ENCODE measurements at places on chromosomes 12 and 14. TPM values are rescaled to one million over a fixed set of nuclear protein-coding genes. Genes with fewer than 3 reads are reported as not detected.
A peak's percentile ranks its signal among the peaks of the same experiment; 100 is the strongest.

DNA sequence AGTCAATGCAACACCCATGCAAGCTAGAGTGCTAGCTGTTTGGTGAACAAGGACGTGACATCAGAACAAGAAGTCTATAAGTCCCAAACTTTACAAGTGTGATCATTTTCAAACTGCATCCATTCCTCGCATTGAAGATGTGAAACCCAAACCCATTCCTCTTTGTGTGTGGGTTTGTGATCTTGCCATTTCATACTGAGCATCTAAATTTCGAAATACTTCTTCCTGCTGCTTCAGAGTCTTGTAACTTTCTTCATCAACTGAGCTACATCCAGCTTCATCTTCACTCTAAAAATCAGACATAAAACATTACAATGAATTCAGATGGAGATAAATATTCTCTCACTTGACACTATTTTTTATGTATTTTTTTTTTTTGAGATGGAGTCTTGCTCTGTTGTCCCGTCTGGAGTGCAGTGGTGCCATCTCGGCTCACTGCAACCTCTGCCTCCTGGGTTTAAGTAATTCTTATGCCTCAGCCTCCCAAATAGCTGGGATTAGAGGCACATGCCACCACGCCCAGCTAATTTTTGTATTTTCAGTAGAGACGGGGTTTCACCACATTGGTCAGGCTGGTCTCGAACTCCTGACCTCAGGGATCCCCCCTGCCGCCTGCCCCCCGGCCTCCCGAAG lies 4.8 kb upstream of the ZCCHC8 start:
- DNase-seq = no peak

GRCh38 chr12:6821591-6822425 lies at the start of gene GPR162:
TSS of gene GPR162 (plus strand) at chr12:6821821. CDS start at chr12:6823899, 2,078 bp downstream.
- peak; percentile 84 for DNase-seq

GRCh38 chr12:14810167-14810952 lies 3.6 kb downstream of the SMCO3 start:
- no peak for DNase-seq

DNA sequence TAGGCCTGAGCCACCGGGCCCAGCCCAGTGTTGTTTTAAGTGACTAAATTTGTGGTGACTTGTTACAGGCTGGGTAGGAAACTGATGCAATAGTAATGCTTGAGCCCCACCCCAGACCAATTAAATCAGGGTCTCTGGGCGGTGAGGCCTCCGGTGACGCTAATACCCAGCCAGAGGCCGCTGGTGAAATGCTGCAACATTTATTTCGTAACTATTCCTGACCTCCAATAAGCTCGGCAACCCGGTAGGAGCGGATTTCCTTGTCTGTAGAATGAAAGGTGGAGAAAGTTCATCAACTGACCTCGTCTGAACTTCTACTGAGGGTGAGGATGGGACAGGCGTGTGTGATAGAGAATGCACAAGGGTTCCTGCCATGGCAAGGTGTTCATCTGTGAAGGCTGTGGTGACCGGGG lies 42.3 kb downstream of the FZD10 start:
- DNase-seq = no peak

DNA sequence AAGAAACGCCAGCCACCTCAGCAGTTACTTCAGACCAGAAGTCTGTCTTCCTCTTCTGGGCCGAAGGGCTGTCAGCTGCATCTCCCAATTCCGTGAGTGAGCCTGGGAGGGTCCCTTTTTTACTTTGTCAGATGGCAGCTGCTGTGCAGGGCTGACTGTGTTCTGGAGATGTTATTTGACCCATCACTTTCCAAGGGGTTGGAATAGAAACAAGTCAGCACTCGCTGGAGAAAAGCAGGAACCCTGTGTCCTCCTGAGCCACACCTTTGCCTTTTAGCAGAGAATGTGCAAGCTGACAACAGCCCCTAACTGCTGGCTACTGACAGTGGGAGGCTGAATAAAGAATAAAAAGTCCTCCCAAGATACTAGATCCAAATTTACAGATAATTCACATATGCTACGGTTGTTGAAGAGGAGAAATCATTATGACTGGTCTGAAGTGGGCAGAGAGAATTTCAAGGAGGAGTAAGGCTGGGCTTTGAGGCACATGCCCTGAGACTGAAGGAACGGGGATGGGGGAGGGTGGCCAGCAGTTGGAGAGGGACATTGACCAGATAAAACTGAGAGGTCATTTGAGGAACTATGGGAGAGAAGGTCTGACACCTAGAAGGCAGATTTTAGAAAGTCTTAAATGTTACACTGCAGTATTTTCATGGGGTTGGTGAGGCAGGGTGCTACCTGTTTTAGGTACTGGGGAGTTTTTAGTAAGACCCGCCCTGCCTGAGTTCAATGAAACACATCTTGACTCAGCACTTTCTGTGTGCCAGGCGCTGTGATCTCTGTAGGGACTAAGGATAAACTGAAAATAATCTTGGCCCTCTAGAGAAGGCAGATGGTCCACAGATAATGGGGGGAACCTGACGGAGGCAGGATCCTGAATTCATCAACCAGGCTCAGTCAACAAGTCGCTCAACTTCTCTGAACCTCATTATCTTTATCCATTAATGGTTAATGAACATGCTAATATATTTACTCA lies 27.4 kb downstream of the FAM234B start:
- peak; percentile 60 for DNase-seq

GRCh38 chr14:68983191-68983590 lies 4.1 kb upstream of the ACTN1 start:
- no peak for DNase-seq

DNA sequence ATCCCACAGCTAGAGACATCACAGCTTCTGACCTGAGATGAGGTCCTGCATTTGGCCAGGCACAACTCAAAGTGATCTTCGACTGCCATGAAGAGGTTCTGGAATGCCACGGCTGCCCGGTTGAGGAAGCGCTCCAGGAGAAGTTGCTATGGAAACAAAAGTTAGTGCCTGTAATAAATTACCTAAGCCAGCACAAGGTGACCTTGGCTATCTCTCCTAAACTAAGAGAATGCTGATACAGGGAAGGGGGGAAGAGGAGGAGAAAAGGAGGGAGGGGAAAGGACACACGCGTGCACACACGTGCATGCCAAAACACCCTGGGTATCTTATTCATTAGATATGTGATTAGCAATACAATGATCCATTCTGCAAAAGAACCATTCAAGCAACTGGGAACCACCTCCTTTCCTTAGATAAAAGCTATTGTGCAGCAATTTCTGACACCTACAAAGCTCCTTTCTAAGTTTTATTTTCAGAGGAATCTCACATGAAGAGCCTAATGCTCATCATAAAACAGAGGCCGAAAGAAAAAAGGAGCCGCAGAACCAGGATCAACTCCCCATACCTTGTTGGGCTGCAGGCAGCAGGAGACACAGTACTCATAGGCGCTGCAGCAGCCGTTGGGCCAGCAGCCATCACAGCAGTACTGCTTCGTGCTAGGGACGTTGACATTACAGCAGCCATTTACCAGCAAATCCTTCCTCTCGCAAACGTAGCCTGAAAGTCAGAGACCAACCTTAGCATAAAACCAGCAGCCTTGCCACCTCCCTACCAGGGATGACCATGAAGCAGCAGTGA lies 17.9 kb downstream of the SPRING1 start:
- DNase-seq = no peak

DNA sequence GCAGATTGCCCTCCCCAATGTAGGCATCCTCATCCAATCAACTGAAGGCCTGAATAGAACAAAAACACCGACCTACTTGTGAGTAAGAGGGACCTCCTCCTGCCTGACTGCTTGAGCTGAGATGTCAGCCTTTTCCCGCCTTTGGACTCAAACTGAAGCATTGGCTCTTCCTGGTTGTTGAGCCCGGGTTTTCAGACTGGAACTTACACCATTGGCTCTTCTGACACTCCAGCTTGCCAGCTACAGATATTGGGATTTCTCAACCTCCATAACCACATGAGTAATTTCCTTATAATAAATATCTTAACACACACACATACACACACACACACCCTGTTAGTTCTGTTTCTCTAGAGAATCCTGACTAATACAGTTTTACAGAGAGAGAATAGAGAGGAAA lies 173.4 kb upstream of the NTF3 start:
- DNase-seq = no peak

GRCh38 chr12:95942524-95943329 lies at the start of gene CCDC38:
TSS of gene CCDC38 (minus strand) at chr12:95942614. CDS start at chr12:95936509, 6,105 bp downstream.
- peak; percentile 62 for DNase-seq

DNA sequence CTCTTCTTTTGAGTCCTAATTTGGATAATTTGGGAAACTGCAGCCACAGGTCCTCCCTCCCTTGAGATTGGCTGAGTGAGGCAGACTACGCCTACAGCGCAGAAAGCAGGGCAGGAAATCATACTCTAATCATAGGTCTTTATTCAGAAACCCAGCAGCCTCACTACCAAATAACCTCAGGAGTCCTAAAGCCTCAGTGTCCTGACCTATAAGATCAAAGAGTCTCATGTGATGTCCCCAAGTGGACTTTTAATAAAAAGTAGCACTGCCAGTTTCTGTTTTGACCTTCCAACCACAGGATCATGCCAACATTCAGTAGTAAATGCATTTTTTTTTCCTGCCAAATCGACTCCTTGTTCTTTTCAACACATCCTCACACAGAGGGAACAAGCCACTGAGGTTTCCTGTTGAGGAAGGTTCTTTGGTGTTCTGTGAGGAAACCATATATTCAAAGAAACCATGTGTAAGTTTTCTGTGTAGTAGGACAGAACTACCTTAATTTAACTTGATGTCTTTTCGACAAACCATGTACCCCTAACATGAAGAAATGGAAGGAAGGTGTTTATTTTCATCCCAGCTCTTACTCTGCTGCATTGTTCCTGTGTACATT lies 72.2 kb downstream of the VCPKMT start:
- no peak for DNase-seq

GRCh38 chr14:60775296-60775695 lies 40.7 kb downstream of the MNAT1 start:
- DNase-seq = no peak

- no peak for DNase-seq
Observed at GRCh38 chr12:114355389-114356088, 50.4 kb downstream of the TBX5 start.

DNA sequence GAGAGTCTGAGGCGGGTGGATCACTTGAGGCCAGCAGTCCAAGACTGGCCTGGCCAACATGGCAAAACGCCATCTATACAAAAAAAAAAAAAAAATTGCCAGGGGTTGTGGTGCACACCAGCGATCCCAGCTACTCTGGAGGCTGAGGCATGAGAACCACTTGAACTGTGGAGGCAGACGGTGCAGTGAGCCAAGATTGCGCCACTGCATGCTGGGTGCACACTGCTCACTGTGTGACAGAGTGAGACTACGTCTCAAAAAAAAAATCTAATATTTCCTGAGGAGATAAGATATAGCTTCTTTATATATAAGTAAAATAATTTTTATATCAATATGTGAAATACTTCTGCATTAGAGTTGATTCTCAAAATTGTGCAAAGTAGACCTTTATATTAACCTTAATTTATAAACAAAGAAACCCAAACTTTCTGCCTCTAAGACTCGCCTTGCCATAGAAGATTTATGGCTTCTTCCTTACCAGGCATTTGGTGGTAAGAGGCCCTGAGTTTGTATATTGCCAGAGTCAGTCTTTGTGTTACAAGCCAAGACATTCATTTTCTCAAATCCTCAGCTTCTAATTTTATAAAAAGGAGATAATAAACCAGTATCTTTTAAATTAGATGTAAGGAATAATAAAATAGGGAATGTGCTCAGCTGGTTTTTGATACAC lies 1226.7 kb downstream of the FLRT2 start:
- no peak for DNase-seq

DNA sequence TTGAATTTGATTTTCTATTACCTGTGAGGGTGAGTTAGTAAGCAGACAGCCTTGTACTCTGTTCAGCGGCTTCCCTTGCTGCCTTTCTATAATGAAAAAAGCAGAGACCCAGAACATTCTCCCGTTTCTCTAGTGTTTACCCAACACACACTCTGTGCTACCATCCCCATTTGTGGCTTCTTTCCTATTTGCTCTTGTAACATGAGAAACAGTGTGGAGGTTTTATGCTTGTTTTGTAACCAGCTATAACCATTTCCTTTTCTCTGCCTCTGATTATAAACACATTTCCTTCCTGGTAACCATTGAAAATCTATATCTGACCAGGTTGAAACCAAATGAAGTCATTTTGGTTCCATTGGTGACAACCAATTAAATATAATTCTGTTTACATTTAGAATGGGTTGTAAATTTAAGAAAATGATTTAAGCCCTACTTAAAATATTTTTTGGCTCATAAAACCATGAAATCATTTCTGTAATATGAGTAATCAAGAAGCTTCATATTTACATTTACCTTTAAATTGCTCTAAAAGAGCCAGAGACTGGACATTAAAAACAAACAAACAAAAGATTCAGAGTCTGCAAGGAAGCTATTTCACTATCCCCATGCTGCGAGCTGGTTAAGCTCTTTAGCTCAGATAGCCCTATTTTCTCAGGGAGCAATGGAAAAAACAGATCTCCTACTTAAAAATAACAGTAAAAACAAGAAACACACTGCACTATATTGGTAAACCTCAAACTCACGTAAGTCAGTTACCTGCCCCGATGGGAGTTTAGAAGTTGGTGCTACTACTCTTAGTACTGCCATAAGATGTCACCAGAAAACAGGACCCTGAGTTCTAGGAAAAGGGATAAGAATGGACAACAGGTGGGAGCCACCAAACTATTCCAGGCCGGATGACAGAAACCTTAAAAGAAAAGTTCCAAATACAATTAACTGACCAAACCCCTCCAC lies 206.5 kb upstream of the EEA1 start:
- DNase-seq = no peak

- no peak for DNase-seq
Observed at GRCh38 chr14:53962953-53963319, 6.3 kb upstream of the BMP4 start.

GRCh38 chr12:88247241-88247643 lies 105.1 kb downstream of the TMTC3 start:
- DNase-seq = no peak

GRCh38 chr14:36585100-36585499 lies 2.7 kb upstream of the NKX2-8 start:
- DNase-seq = no peak

DNA sequence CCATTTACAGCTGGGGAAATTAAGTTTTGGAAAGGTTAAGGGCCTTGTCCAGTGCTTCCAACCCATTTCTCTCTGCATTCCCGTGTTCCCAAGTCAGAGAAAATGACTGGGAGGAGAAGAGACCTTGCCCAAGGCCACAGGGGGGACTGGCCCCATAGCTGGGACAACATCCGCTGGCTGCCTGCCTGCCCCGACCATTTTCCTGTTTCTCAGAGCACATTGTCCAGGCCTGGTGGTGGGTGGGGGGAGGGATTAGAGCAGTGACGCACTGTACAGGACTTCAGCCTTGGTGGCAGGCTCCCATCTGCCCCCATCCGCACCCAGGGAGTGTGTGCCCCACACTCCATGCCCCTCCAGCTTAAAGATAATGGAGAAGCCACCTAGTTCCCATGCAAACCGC lies 27.7 kb downstream of the DIO3 start:
- no peak for DNase-seq

RPS6KL1 gene
- 31.0 TPM for total RNA-seq

OAS1 gene
- not detected for total RNA-seq

CMTM5 gene
- total RNA-seq = not detected

DUSP6 gene
- total RNA-seq = 289 TPM

GATC gene
- 42.3 TPM for total RNA-seq

GLIPR1L2 gene
- not detected for total RNA-seq

NANOG gene
- not detected for total RNA-seq

ARHGAP9 gene
- 0.18 TPM for total RNA-seq

All from G401 (cell line).